Progenitor cell of endocrine pancreas (in vitro differentiated cells): ENCODE measurements at places on chromosomes 7 and 10. TPM values are rescaled to one million over a fixed set of nuclear protein-coding genes. Genes with fewer than 3 reads are reported as not detected.

DNA sequence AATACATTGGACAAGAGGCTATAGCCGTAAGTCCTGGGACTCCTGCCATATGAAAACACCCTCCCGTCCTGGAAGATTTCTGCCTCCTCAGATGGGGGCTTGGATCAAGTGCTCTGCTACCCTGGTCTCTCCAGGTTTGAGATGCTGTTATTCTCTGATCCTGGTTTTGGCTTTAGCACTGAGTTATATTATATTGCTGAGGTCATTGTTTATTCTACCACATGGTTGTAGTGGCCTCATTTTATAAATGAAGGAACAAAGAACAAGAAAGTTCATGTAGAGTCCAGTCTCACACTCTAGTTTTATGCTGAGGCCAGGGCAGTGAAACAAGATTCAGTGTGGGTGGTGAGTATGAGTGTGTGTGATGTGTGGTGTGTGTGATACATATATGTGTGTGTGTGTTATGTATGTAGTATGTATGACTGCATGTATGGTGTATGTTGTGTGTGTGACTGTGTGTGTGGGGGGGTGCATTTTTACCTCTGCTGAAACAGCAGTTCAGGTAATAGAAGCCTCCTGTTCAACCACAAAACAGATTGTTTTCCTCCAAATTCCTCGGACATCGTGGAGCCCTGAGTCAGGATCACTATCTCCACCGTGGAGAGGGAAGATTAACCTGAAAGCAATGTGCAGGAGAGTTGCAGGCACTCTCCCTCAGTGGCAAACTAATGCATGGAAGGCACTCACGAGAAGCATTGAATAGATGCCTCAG lies 80.7 kb downstream of the C7orf25 start:
- DNase-seq, result no peak
- no peak overlapping the region for H3K4me3 ChIP-seq
- H3K27ac ChIP-seq, result no peak overlapping the region
- H3K36me3 ChIP-seq, result no peaks in the 10 kb centered on the region

- H3K36me3 ChIP-seq, result peaks cover 26% of the 10 kb centered on the region
- no peak overlapping the region for H3K27ac ChIP-seq
- H3K27me3 ChIP-seq, result no peaks in the 10 kb centered on the region
Measured at GRCh38 chr7:1972744-1973143, 260.0 kb downstream of the MAD1L1 start.

GRCh38 chr10:98556061-98556460 lies 109.3 kb upstream of the HPS1 start:
- H3K27ac ChIP-seq, result no peak overlapping the region
- no peak overlapping the region for H3K4me3 ChIP-seq
- no peak for DNase-seq
- no peaks in the 10 kb centered on the region for H3K36me3 ChIP-seq
- no peaks in the 10 kb centered on the region for H3K27me3 ChIP-seq
- H3K4me1 ChIP-seq, result peaks cover 3% of the 10 kb centered on the region

- no peak overlapping the region for H3K4me3 ChIP-seq
- H3K36me3 ChIP-seq, result no peaks in the 10 kb centered on the region
- DNase-seq, result no peak
Measured at GRCh38 chr7:149509774-149510173, 12.2 kb upstream of the ZNF746 start.

- peak overlapping the region; percentile 97 for H3K27ac ChIP-seq
- no peaks in the 10 kb centered on the region for H3K27me3 ChIP-seq
- H3K4me1 ChIP-seq, result peaks cover 20% of the 10 kb centered on the region
- H3K4me3 ChIP-seq, result peak overlapping the region; percentile 96
- no peak for DNase-seq
Measured at GRCh38 chr10:70233939-70234300, 691 bp upstream of the PPA1 start.

- H3K4me1 ChIP-seq, result no peaks in the 10 kb centered on the region
- no peak overlapping the region for H3K4me3 ChIP-seq
- DNase-seq, result no peak
Measured at GRCh38 chr10:57972783-57973182, 294.9 kb downstream of the IPMK start.

GRCh38 chr10:117936566-117936965 lies 110.2 kb downstream of the RAB11FIP2 start:
- DNase-seq, result no peak
- H3K36me3 ChIP-seq, result no peaks in the 10 kb centered on the region
- no peaks in the 10 kb centered on the region for H3K4me1 ChIP-seq
- no peak overlapping the region for H3K27ac ChIP-seq
- H3K4me3 ChIP-seq, result no peak overlapping the region
- H3K27me3 ChIP-seq, result peaks cover 15% of the 10 kb centered on the region

GRCh38 chr7:28922624-28923331 lies 35.4 kb downstream of the TRIL start:
- peaks cover 5% of the 10 kb centered on the region for H3K4me1 ChIP-seq
- H3K4me3 ChIP-seq, result no peak overlapping the region
- peak; percentile 51 for DNase-seq
- H3K27ac ChIP-seq, result no peak overlapping the region
- H3K27me3 ChIP-seq, result peaks cover 35% of the 10 kb centered on the region
- no peaks in the 10 kb centered on the region for H3K36me3 ChIP-seq

- no peaks in the 10 kb centered on the region for H3K27me3 ChIP-seq
- H3K4me3 ChIP-seq, result peak overlapping the region; percentile 45
- H3K4me1 ChIP-seq, result peaks cover 69% of the 10 kb centered on the region
- H3K27ac ChIP-seq, result peak overlapping the region; percentile 94
Measured at GRCh38 chr10:125147971-125148439, 12.4 kb downstream of the CTBP2 start.

DNA sequence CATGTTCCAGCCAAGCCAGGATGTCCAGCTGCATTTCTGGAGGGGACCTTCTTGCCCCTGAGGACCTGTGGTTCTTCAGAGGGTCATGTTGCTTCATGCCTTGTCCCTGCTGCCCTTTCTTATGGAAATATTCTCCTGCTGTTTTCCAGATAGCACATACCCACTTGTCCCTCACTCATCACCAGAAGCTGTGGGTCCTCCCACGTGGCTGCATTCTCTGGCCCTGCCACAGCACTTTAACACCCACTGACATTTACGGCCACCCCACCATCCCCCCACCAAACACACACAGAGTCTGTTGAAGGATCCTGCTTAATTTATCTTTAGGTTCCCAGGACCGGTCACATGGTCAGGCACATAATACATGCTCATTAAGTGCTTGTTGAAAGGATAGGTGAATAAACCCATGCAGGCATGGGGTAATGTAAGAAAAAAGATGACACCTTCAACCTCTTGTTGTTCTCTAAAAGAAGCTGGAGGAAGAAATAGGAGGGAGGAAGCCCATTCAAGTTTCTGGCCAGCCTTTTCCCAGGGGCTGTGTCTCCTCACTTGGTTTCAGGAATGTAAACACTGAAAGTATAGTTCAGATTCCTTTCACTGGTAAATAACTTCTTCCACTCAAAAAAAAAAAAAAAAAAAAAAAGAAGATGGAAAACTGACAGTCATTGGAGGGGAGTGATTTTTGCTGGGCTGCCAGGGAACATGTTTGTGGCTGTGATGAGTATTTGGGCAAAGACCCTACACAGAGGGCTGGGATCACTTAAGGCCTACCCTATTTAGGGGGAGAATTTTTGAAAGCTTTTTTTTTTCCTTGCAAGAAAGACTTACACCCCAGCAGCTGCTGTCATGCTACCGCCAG lies 19.8 kb upstream of the BMPER start:
- DNase-seq, result no peak
- H3K4me3 ChIP-seq, result no peak overlapping the region
- H3K27ac ChIP-seq, result no peak overlapping the region
- H3K4me1 ChIP-seq, result peaks cover 2% of the 10 kb centered on the region
- peaks cover 43% of the 10 kb centered on the region for H3K27me3 ChIP-seq
- no peaks in the 10 kb centered on the region for H3K36me3 ChIP-seq

DNA sequence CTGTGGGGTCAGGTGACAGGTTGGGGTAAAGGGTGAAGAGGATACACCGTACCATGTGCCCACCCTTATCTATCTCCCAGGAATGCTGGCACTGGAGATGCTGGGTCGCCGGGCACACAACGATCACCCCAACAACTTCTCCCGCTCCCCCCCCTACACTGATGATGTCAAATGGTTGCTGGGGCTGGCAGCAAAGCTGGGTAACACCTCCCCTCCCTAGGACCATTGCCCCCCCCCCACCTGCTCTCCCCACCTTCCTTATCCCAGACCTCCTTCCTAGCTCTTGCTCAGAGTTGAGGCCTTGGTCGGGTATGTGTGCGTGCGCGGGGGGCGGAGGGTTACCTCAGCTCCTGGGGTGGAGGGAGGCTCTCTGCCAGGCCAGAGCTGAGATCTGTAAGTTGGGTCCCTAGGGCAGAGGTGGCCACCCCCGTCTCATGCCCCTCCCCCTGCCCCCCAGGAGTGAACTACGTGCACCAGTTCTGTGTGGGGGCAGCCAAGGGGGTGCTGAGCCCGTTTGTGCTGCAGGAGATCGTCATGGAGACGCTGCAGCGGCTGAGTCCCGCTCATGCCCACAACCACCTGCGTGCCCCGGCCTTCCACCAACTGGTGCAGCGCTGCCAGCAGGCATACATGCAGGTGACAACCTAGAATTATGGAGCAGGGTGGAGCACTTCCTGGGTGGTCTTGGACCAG lies 10.7 kb downstream of the NDST2 start:
- H3K27ac ChIP-seq, result no peak overlapping the region
- no peak for DNase-seq
- peaks cover 9% of the 10 kb centered on the region for H3K36me3 ChIP-seq
- no peaks in the 10 kb centered on the region for H3K27me3 ChIP-seq

The INSIG1 gene
- 28.9 and 31.8 TPM in 2 replicates for total RNA-seq

The GRM3 gene
- 0.98 and 1.4 TPM in 2 replicates for total RNA-seq
